ENCODE measurements at places on chromosomes 4 and X.

- DNase-seq, result no peak
Observed at GRCh38 chrX:101383679-101384205, 2.2 kb downstream of the BTK start.

DNA sequence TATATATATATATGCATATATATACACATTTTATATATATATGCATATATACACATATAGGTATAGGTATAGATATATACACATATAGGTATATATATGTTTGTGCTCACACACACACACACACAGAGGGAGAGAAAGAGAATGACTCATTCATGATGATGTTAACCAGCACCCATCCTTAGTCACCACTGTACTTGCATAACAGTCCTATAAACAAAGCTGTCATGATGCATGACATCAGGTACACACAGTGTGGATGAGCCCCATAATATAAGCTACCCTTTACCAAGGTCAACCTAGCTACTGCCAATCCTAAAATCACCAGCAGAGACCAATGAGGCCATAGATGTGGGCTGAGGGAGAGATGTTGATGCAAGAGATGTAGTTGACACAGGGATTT, 1408.0 kb downstream of the RAPGEF2 start:
- DNase-seq, result no peak

DNA sequence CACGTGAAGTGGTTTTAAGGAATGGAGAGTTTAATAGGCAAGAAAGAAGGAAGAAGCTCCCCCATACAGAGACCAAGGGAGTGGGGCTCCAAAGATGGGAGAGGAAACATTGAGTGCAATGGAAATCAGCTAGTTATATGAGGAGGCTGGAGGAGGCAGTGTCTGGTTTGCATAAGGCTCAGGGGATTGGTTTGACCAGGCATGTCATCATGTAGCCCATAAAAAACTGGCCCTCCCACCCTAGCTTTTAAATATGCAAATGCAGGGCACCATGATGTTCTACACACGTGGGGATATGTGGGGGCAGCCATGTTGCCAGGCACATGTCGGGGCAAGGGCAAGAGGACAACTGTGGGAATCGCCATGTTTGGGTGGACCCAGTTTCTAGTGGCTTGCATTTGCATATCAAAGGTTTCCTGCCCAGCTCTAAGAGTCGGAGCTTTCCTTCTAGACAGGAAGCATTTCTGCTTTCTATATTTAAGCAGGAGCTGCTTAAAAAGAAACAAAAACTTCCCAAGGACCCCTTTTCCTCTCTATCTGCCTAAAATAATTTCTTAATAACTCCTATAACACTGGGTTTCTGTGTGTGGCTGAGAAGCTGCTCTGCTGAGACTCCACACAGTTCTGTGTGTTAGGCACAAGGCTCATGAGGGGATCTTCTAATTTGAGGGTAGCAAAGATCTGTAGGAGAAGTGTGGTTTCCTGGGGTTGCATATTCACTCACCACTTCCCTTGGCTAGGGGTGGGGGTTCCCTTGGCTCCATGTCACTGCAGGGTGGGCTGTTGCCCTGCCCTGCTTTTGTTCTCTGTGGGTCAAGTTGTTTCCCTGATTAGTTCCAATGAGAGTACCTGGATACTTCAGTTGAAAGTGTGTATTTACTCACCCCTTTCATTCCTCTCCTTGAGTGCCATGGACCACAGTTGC, 113.5 kb downstream of the VSIG4 start:
- DNase-seq, result no peak

DNA sequence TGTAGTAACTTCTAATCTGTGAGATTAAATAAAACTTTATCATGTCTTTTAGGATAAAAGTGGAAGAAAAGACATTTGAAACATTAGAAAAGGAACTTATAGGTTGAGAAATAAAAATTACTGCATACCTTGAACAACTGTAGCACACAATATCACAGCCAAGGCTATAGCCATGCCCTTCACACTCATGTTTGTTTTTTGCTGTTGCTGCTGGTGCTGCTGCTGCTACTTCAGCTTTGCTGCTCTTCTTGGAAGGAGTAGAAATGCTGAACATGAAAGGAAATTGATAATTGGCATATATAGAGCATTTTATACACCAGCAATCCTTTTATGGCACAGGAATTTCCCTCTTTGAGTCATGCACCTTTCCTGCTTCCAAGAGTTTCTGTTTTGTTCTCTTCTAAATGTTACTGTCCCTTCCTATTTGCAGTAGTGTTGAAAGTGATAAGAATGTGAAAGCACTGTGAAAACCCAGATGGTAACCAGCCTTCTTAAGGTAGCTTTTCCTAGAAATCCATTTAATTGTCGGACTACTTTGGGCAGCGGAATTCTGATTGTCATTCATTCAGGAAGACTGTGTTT, at the start of gene CXCL11:
Gene CXCL11 (minus strand): TSS at position 272 of the 582 bp plus-strand sequence. CDS start 83 bp downstream, at position 189.
- no peak for DNase-seq

DNA sequence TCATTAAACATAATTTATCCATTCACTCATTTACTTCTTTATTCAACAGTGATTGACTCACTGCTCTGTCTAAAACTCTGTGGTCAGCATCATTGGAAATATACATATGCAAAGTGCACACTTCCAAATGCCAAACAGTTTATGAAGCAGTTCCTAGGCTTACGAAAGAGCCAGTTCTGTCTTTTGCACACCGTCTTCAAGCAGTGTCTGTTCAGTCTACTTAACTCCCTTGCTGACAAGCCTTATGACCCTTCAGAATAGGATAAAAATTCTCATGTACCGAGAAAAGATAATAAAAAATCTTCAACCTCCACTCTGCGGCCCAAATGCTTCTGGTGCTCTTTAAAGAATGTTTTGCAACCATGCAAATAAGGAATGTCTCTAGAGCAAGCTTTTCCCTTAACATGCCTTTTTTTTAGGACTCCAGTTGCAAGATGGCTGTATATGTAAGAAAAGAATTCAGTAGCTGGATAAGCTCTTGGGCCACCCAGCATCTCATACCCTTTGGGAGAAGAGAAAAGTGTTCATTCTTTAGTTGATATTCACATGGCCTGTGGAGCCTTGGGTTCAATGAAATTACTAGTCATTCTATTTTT, 1037.0 kb upstream of the SLIT2 start:
- no peak for DNase-seq

DNA sequence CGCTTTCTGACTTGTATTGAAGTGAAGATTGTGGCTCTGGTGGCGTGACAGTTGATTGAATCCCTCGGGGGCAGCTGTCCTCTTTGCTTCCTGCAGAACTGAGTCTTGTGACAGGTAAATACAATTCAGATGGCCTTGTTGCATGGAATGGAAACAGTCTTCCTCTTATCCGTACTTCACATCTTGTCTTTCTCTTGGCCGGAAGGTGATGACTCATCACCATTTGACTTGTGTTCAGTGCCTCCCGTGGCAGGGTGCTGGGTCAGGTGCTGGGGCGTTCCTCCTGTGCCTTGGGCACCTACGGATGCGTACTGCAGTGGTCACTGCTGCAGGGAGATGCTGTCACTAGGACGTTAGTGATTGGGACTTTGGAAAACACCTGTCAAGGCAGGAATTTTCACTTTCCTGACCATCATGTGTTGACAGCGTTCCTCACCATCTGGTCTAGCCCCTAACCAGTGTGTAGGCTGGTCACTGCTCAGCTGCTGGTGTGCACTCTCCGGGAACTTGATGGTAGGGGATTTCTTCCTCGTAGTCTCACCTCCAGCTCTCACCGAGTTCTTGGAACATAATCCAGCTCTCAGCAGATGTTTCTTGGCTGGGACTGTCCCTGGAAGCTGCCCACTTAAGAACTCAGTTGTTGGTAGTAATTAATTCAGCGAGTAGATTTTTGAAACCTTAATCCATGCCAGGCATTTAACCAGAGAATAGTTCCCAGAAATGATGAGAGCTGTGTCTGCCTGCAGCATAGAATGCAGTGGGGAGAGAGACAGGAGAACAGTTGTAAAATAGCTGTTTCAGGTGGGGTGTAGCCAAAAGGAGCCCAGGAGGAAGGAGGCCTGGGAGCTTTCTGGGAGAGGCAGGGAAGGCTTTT, 7.2 kb downstream of the TBC1D14 start:
- no peak for DNase-seq
